ENCODE measurements at places on chromosomes 12 and 14.

- no peak for DNase-seq
Measured at GRCh38 chr12:111224186-111225066, 144.5 kb downstream of the PHETA1 start.

- DNase-seq, result no peak
Measured at GRCh38 chr14:94653321-94653720, 41.1 kb downstream of the SERPINA3 start.

DNA sequence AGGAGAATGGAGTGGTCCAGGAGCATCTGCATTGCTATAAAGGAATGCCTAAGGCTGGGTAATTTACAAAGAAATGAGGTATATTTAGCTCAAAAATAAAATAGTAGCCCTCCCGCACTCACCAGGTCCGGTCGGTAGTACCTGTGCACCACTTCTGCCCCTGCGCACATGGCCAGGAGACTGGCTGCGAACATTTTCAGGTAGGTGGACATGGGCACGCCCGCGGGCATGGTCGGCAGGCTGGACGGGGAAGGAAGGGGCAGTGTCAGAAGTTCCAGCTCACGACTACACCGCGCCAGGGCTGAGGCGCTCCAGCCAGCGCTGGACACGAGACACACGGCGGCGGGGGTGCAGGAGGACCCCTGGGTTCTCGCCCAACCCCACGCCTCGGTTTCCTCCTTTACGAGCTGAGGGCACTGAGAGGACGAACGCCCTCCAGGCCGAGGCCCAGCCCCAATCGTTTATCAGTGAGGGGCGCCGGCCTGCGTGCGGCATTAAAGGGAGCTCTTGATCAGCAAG lies 9.1 kb upstream of the TDG start:
- peak; percentile 27 for DNase-seq

DNA sequence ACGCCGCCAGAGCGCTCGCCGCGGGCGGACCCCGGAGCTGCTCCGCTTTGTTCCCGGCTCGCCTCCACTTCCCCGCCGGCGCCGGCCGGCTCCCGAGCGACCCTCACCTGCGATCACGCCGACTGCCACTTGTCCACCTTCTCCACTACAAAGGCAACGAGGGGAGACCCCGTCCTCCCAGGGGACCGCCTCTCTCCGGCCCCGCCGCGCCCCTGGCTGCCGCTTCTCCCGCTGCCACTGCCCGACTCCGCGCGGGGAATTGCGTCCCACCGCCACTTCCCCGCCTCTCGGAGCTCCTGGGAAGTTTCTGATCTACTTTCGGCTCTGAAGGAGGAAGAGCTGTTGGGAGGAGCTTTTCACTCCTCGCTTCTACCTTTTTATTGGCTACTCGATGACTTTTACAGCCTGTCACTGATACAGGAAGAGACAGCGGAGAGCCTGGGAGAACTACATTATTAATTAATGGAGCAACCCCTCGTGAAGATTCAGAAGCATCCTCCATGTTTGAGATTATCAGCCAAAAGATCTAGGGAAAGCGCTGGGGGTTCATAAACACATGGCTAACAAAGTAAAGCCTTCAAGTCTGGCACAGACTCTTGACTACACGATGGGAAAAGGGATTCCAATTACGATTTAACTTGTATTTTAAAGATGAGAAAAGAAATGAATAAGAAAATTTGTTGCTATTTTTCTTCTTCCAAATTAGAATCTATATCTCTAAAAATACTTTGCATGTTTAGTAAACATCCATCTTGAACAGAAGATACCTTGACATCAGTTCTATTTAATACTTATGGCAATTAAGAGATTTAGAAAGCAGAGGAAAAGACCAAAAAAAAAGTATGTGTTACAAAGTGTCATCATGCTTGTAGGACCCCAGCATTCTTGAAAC lies at the start of gene BAZ1A:
Gene BAZ1A, minus strand, starts transcription at position 330 of the 892 bp plus-strand sequence. CDS start 756 bp downstream, outside the sequence.
- DNase-seq, result peak; percentile 42

GRCh38 chr12:22042976-22043669 lies 2.9 kb upstream of the CMAS start:
- DNase-seq, result no peak

DNA sequence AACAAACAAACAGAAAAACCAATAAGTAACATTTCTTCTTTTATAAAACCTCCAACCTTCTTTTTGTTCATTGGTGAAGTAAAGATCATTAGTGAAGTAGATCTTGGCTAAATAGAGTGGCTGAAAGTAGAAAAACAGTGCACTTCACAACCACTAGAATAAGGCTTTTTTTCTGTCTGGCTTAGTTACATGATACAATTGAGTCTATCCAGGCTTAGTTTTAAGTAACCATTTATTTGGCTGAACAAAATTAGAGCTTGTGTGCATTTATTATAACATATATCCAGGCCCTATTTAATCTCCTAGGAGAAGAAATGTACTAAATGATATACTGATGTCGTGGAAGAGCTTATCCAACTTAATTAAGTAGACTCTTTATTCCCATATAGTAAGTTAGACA lies 65.8 kb upstream of the STK38L start:
- no peak for DNase-seq

- peak; percentile 48 for DNase-seq
Measured at GRCh38 chr14:32702562-32702961, 236.1 kb upstream of the NPAS3 start.

DNA sequence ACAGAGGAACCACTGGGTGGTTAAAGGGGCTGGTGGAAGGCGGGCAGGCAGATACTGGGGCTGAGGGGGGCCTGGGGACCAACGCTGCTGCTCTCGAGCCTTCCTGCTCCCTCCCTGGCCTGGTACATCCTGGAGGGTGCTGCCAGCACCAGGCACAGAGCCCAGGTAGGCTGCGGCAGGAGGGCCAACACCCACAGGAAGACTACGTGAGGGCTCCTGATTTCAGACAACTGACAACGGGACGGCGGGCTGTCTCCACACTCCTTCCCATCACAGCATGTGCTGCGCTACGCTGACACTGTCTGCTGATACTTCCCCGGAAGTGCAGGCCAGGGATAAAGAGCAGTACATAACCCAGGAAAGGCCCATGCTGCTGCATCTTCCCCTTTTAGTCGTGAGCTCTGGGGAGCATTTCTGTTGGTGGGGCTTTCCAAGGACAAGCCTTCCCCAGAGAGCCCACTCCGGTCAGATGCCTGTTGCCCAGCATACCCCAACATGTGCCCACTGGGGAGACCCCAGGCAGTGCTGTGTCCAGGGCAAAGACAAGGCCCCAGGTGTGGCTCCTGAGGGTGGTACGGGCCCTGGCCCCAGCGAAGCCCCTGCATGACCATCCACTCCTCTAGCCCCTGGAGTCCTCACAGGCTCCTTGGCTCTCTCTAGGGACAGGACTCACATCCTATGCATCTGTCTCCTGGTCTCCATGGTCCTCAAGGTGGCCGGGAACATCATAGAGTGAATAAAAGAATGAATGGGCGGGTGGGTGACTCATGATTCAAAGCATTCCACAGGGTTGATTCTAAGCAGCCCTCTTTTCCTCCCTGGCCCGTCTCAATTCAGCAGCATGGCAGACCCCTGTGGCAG lies 38.0 kb downstream of the CHGA start:
- DNase-seq, result no peak

GRCh38 chr14:91158091-91158790 lies 44.4 kb downstream of the DGLUCY start:
- DNase-seq, result no peak

GRCh38 chr12:126974779-126975178 lies 1292.2 kb upstream of the TMEM132C start:
- no peak for DNase-seq

- no peak for DNase-seq
Measured at GRCh38 chr14:71705460-71705859, 226.8 kb upstream of the RGS6 start.

- DNase-seq, result no peak
Measured at GRCh38 chr12:80892597-80893445, 44.9 kb downstream of the LIN7A start.

- no peak for DNase-seq
Measured at GRCh38 chr12:75764091-75764841, 252.9 kb upstream of the KRR1 start.

- no peak for DNase-seq
Measured at GRCh38 chr14:31219169-31219568, 11.6 kb upstream of the HECTD1 start.

DNA sequence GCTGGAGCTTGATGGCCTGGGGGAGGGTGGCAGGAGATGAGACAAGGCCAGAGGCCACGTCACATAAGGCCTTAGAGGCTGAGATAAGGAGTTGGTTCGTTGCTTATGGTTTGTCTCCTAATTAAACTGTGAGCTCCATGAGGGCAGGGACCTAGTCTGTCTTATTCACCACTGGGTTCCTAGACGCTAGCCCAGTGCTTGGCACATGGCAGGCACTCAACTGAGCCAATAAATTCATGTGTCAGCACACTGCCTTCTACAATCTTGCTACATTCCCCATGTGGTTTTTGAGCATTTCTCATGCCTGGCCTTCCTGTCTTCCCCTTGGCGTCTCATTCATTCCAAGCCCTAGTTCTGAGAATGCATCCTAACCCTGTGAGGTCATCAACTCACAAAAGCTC lies 92.5 kb upstream of the MED13L start:
- DNase-seq, result no peak

DNA sequence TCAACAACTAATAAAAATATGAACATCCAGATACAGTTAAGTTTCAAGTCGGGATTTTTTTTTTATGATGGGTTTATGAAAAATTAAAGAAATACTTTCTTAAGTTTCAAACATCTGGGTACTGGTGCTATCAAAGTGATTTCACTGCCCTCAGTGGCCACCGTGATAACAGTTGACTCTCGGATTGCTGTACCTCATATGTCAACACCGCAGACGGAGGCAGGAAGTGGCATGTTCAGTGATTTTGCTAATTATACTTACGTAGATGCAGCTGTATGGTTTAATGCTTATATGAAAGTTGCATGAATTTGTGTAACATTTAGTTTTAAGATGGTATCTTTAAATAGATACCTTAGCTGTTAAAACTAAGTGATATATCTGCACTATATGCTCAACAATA lies 20.8 kb upstream of the FBLN5 start:
- no peak for DNase-seq

- no peak for DNase-seq
Measured at GRCh38 chr14:32491416-32492016, 162.4 kb downstream of the AKAP6 start.

GRCh38 chr12:107485731-107486130 lies 199.9 kb upstream of the PWP1 start:
- DNase-seq, result no peak

- no peak for DNase-seq
Measured at GRCh38 chr14:85533023-85533860, 3.3 kb downstream of the FLRT2 start.

GRCh38 chr14:79906994-79907393 lies 304.3 kb downstream of the DIO2 start:
- no peak for DNase-seq

- DNase-seq, result no peak
Measured at GRCh38 chr12:15142711-15143110, 78.5 kb downstream of the RERG start.

DNA sequence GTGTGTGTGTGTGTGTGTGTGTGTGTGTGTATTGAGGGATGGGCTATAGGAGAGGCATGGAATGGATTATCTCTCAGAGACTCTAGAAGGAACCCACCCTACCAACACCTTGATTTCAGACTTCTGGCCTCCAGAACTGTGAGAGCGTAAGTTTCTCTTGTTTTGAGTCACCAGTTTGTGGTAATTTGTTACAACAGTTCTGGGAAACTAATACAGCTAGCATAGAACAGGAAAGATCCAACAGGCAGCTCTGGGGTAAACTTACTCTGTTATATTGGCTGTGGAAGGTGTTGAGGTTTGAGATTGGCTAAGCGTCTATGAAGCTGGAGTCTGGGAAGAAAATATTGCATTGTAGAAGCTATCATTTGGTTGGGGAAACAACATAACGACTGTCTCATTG lies 334.3 kb downstream of the AACS start:
- DNase-seq, result no peak

GRCh38 chr12:107764626-107765025 lies 3.7 kb upstream of the PRDM4 start:
- no peak for DNase-seq

GRCh38 chr12:120100630-120101029 lies 15.9 kb downstream of the RAB35 start:
- DNase-seq, result no peak

DNA sequence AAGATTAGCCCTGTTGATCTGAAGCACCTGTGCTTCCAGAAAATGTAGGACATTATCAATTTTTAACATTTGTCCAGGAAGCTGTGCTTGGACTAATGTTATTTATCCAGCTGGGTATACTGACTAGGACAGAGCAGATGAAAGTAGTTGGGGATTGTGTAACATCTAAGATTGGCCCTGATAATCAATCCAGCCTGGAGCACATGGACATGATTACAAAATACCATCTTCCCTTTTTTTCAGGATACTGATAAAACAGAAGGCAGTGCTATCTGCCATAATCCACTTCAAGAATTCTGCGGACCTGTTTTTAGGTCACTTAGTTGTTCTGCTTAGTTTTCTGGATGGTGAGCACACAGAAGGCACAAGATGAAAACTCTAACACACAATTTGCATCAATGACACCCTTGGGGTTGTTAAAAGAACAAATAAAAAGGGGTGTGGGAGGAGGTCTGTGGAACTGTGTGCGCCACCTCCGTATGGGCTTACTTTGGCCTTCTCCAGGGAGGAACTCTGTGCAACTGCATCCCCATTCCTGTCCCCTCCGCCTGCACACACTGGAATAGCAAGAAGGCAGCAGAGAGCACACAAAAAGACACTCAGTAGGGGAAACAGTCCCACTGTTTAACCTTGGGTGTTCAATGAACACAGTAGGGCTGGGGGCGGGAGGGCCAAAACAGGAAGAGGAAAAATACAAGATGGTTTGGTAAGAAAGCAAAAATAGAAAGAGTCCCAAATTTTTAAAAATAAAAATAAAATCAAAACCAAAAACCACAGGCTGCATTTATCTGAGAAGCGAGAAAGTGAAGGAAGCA lies 31.1 kb upstream of the DUSP6 start:
- DNase-seq, result no peak

GRCh38 chr12:131693149-131693548 lies 17.7 kb upstream of the SFSWAP start:
- DNase-seq, result no peak

DNA sequence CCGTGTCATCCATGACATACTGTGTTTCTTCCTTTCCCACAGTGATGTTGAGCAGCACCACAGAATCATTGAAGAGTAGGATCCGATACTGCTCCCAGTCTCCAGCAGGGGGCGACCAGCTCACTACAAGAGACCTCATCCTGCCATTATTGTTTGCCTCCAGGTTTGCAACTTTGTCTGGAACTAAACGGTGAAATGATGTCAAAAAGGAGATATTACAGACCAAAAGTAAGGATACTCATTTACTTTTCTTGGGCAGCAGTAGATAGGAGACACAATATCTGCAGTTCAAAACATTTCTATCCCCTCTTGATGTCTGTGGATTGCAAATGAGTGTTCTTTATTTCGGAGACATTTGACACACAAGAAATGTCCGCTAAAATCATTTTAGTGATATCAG lies 47.2 kb downstream of the PTPRB start:
- peak; percentile 64 for DNase-seq

GRCh38 chr14:68578597-68578996 lies 214.3 kb downstream of the ZFP36L1 start:
- no peak for DNase-seq

DNA sequence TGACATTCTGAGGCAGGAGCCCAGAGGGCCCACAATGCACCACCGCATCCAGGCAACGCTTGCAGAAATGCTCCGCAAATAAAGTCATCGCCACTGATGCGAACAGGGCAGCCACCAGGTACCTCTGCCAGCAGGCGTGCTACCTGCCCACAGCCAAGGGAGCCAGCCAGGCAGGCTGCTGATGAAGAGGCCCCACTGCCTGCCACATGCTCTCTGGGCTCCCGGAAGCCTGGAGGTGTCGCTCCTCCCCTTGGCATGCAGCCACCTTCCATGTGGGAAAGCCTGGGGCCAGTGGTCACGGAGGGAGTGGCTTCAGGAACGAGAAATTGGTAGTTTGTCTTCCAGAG lies 14.7 kb downstream of the GPR132 start:
- DNase-seq, result no peak

- no peak for DNase-seq
Measured at GRCh38 chr14:37343307-37344094, 145.8 kb downstream of the MIPOL1 start.
